Activated CD4-positive, alpha-beta T cell treated with anti-CD3 and anti-CD28 coated beads, Interleukin-2, Interleukin-6, amounts not matched to agents 100 ng/mL and 50 ng/mL, durations not matched to agents 16 hours and 8 hours (primary cell): ENCODE measurements at places on chromosomes 7 and 10.

GRCh38 chr7:38424750-38425463, 151.5 kb upstream of the TARP start:
- DNase-seq = no peak

GRCh38 chr7:73623798-73624668, at the start of gene MLXIPL:
TSS of gene MLXIPL (minus strand) at chr7:73624522. CDS start at chr7:73624492, 30 bp downstream.
- DNase-seq = peak; percentile 66

- no peak for DNase-seq
These were observed 34.5 kb downstream of the SMURF1 start for GRCh38 chr7:99109108-99110051.

GRCh38 chr10:18437486-18437885, 213.9 kb downstream of the NSUN6 start:
- no peak for DNase-seq

DNA sequence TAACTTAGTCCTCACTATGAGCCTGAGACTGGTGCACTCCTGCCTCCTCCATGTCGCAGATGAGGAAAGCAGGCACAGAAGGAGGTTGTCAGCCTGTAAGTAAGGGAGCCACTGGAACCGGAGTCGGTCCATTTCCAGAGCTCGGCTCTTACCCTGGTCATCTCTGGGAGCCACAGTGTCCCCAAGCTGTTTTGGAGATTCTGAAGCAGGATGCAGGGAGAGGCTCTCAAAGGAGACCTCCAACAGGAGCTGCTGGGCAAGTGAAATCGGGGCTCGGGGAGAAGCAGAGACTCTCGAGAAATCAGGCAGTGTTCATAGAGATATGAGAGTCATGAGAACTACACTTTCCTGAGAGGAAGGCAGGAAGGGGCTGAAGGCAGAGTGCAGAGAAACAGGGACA, 39.0 kb downstream of the VSTM4 start:
- DNase-seq = no peak

- peak; percentile 21 for DNase-seq
These were observed 40.9 kb upstream of the ZNF32 start for GRCh38 chr10:43689618-43689954.

DNA sequence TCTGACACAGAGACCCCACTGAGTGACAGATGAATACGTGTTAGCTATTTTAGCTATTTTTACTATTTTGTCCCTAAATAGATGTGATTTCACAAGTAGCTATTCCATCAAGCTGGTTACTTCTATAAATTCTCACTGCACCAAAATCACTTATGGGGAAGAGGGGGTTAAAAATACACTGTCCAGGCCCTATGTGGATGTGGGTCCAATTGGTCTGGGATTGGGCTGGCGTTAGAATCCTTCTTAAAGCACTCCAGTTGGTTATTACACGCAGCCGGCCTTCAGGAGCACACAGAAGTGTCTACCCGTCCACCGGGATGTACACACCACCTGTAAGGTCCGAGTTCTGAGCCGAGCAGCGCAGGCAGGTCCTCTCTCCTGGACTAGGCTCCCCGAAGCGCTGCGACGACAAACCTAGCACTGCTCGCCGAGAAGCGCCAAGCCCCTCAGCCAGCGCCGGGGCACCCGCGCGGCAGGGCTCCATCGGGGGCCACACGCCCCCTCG, 222.3 kb upstream of the MKLN1 start:
- no peak for DNase-seq

GRCh38 chr7:51006483-51007235, 224.0 kb upstream of the GRB10 start:
- no peak for DNase-seq

GRCh38 chr7:106111655-106112117, 426 bp downstream of the SYPL1 start:
- peak; percentile 54 for DNase-seq

- peak; percentile 83 for DNase-seq
These were observed 32.6 kb upstream of the HERPUD2 start for GRCh38 chr7:35727571-35727970.

DNA sequence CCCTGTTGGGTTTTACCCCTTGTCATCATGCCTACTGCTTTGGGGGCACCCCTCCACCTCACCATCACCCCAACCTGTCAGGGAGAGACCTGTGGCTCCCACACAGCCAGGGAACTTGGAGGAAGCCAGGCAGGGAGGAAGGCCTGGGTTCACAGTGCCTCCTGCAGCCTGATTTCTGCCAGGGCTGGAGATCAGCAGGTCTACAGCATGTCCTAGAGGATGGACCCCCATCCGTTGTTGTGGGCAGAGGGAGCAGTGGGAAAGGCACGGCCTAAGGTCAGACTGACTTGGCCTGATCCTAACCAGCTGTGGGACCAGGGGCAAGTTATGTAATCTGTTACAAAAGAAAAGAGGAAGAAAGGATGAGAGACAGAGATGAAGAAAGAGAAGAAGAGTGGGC, 28.2 kb downstream of the ZCCHC24 start:
- no peak for DNase-seq

DNA sequence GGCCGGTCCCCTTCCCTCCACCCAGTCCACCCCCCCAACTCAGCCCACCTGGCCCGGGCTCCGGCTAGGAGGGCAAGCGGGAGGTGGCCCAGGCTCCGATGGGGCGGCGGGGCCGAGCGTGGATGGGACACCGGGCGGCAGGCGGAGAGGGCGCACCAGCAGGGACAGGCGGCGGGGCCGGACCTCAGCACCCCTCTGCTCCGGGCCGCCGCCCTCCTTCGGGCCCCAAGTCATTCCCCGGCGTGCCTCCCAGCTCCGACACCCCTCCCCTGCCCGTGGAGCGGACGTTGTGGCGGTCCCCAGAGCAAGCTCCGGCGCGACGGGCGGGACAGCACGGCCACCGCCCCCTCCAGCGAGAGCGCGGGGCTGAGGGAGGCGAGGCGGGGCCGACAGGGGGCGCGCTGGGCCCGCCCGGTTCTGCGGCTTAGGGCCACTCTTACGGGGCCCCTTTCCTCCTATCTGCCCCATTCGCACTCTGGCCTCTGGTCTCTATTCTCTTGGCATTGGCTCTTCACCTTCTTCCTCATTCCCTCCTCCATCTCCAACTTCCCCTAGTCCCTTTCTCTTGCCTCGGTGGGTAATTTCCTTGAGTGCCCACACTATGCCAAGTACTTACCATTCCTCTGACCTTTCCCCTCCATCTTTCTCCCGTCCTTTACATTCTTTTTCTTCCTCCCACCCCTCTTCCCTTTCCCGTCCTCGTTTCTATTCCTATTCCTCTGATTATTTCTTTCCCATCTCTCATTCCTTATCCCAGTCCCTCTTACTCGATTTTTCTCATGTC, 701 bp upstream of the GBX1 start:
- DNase-seq = peak; percentile 65

- DNase-seq = no peak
These were observed 20.9 kb upstream of the PRKAR2B start for GRCh38 chr7:107023522-107024151.

DNA sequence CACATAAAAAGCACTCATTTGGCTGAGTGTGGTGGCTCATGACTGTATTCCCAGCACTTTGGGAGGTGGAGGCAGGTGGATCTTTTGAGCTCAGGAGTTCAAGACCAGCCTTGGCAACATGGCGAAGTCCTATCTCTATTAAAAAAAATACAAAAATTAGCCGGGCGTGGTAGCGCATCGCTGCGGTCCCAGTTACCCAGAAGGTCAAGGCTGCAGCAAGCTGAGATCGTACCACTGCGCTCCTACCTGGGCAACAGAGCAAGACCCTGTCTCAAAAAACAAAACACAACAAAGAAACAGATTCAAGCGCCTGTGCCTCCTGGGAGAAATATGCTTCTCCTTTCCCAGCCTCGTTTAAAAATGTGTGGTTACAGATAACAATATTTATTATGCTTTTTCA, 2.2 kb upstream of the ABCF2 start:
- no peak for DNase-seq

DNA sequence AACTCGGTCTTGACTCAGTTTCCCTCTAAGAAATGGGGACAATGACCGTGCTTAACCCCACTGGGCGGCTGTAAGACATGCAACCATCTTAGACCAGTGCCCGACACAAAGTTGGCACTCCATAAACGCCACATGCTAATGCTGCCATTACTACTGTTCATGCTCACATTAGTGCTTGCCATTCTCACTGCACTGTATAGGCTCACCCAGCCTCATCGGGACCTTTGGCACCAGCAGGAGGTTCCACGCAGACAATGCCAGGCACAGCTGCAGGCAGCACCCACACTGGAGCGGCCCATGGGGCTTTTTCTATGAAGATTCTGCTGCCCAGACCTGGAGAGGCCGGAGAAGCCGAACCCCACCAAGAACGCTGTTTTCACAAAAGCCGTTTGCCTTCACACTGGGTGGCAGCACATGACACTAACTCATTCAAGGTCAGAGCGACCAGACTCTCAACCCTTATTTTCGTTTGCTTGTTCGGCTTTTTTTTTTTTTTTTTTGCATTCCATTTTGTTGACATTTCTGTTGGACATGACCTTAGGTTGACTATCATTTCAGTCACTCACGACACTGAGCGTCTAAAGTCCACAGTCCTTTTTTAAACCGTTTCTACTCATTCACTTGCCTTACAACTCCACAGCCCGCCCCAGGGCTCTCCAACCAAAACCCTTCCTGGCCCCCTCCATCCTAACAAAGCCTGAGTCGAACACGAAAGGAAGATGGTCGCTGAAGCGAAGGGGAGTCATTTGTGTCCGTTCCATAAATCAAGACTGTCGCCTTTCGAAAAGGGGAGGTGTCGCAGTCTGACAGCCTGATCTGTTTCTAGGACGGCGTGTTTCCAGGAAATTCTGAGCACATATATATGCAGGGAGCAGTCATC, 124.4 kb upstream of the RNF32 start:
- DNase-seq = no peak

DNA sequence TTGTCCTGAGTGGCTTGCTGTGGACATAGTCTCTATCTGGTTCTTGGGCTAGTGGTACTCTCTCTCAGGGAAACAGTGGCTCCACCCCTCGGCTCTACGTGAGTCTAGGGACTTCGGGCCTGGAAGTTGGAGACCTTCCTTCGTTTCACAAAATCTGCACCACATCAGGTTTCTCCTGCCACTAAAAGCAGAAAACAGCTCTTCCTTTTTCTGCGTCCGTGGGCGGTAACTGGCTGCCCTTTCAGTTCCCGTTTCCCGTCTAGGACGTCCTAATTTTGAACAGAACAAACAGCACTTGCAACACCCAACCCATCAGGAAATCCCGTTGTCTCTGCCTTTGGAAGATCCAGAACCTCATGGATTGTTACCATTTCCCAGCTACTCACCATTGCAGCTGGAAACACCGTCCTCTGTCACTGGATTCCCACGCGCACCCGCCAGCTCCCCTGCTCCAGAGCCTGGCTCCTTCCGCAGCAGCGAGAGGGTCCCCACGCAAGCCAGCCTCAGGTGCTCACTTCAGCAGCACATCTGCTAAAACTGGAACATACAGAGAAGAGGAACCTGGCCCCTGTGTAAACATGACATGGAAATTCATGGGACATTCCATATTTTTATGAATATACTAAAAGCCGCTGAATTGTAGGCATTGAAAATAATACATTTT, 311.4 kb upstream of the AKR1E2 start:
- DNase-seq = no peak

DNA sequence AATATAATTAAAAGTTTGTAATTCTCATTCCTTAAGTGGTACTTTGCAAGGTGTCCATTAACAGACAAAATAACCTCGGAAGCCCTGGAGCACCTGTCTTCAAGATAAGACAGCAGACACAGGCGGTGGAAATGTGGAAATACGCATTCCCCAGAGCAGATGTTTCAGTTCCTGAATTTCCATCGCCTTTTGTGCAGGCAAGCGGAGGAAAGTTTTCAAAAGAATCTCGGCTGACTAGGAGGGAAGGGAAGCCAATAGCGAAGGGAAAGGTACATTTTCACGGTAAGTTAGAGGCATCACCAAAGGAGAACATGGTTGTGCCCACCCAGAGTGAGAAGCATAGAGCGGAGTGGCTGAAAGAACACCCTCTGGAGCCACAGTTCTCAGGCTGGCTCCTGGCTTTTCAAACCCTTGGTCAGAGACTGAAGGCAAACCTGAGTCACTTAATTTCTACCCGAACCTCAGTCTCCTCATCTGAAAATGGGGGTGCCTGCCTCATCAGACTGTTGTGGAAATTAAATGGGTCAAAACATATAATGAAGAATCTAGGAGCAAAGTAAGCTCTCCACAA, 13.6 kb downstream of the CPA1 start:
- DNase-seq = no peak

DNA sequence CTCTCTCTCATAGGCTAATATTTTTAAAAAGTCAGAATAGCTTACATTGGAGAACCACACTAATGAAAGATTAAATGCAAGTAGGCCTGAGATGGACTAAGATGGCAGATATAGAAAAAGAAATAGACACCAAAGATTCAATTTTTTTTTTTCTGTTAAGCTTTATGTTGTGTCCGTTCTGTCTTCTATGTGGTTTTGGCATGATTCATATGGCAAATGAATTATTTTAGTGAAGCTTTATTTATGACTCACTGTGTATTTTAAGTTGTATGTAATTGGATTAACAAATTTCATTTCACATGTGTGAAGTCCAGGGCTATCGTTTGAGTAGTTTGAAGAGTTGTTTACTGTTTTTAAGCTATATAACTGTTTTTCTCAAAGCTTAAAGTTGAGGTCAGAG, 214.8 kb downstream of the CAMK1D start:
- DNase-seq = peak; percentile 16

- no peak for DNase-seq
These were observed 499.1 kb downstream of the ACTR3B start for GRCh38 chr7:153258686-153259085.

DNA sequence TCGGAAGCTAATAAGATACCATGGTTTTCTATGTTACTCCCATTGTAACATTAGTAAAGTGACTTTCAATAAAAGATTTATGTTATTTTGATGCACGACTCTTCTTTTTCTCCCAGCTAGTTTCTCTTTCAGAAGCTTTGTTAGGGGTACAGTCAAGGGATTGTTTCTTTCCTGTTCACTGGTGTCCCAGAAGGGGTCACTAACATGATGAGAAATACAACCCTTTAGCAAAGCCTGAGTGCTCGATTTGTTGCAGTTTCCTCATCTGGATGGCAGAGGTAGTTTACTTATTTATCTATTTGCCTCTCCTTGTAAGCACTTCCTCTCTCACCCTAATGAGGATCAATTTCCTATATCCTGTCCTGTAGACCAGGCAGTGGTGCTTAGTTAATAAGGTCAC, 17.0 kb downstream of the SRI start:
- no peak for DNase-seq

DNA sequence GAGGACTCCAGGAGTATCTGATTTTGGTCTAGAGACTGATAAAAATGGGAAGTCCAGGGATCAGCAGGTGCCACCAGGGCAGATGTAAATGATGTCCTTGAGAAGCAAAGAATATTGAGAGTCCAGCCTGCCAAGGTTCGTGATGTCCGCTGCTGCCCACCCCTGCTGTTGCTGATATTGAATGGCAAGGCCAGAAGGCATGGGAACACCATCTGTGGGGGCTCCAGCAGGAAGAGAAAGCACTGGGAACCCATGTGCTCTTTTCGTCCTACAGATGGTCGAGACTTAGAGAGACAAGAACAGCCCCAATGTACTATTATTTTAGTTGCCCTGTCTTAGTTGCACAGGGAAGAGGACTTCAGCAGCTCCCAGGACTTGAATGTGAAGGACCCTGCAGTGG, 363.9 kb downstream of the GALNT17 start:
- DNase-seq = no peak

GRCh38 chr10:33235251-33235884, 99.1 kb downstream of the NRP1 start:
- no peak for DNase-seq

GRCh38 chr7:102310414-102310815, 23.7 kb downstream of the SH2B2 start:
- DNase-seq = no peak

GRCh38 chr7:128056901-128057300, 25.7 kb upstream of the LRRC4 start:
- DNase-seq = no peak

- no peak for DNase-seq
These were observed 414.1 kb upstream of the ETV1 start for GRCh38 chr7:14403587-14403986.

- no peak for DNase-seq
These were observed 320.3 kb downstream of the CCDC3 start for GRCh38 chr10:12681252-12681651.
